GM23338 (cell line): ENCODE measurements at places on chromosomes 2 and 18. TPM values are rescaled to one million over a fixed set of nuclear protein-coding genes. Genes with fewer than 3 reads are reported as not detected.

DNA sequence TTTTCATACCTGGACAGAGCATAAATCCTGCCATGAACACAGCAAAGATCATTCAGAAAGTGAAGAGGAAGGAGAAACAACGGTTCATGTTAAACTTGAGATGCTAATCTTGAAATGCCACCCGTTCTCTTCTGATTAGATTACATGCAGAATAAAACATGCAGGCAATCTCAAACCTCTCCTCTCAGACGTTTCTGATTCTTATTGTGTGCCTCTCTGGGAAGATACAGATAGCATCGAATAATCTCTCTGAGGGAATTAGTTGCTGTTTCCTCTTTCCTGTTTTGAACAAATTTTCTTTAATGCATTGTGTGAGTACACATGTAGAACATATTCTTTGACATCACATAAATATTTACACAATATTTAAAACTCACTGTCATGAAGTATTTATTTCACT lies 313.4 kb downstream of the PRKCE start:
- no peaks in the 10 kb centered on the region for H3K36me3 ChIP-seq
- H3K27me3 ChIP-seq, result no peaks in the 10 kb centered on the region
- peaks cover 7% of the 10 kb centered on the region; the same call in 1 of the 2 replicates for H3K4me1 ChIP-seq
- no peak overlapping the region for H3K27ac ChIP-seq
- no peak overlapping the region for H3K4me3 ChIP-seq

The GALR1 gene
- 0.74 and 1.1 TPM in 2 replicates for total RNA-seq

The TSGA10 gene
- 6.4 and 9.9 TPM in 2 replicates for total RNA-seq

The NDC80 gene
- 36.6 and 38.9 TPM in 2 replicates for total RNA-seq

DNA sequence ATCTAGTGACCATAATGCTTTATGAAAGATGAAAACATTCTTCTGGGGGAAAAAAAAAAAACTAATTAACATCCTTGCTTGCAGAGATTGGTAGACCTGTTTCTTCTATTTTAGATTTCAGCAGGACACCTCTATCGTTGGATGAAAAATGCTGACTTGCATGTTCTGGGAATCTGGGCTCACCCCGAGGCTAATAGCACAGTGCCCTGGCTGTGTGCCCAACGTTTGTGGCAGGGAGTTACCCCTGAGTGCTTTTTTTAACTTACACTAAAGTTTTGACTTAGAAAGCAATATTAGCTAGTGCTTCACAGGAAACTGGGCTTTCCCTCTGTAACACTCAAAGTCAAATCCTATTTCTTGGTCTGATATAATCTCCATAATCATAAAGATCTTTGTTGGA lies 233.2 kb downstream of the SLC8A1 start:
- H3K4me3 ChIP-seq, result no peak overlapping the region
- H3K4me1 ChIP-seq, result peaks cover 4% of the 10 kb centered on the region; the same call in 1 of the 2 replicates
- no peak for DNase-seq
- no peak overlapping the region for H3K27ac ChIP-seq
- no peaks in the 10 kb centered on the region for H3K36me3 ChIP-seq
- no peaks in the 10 kb centered on the region for H3K27me3 ChIP-seq

The WNT6 gene
- not detected in 2 replicates for total RNA-seq

DNA sequence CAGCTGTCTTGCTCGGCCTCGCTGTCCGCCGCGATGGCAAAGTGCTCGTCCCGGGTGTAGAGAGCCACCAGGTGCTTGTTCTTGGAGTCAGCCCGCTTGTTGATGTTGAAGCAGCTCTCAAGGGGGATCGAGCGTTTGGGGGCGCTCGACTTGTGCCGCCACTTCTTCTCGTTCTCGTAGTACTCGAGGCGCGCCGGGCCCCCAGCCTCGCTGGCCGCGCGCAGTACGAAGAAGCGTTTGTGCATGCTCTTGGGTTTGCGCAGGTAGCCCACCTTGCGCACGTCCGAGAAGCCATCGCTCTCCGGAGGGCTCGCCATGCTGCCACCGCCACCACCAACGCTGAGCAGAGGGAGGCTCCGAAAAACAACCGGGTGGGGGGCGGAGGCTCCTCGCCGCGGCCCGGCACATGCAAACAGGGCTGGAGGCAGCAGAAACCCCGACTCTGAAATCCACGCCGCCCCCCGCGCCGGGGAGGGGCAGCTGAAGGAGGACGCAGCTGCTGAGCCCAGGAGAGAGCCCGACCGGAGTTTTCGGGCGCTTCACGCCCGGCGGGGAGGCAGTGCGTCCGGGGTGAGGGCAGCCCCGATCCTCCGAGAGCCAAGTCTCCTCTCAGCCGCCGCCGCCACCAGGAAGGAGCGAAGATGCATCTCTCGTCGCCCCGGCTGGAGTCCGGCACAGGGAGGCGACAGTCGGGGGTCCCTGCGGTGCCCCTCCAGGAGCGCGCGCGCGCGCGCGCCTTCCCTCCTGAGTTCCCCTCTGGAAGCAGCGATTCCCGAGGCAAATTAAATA lies 1.0 kb downstream of the IRS1 start:
- peak; percentile 75 for DNase-seq
- 0 out of 2 replicates have a peak overlapping the region, but pooled peaks have one; percentile 84 for H3K27ac ChIP-seq
- no peaks in the 10 kb centered on the region for H3K27me3 ChIP-seq
- peaks cover 31% of the 10 kb centered on the region for H3K4me1 ChIP-seq

- no peak overlapping the region for H3K27ac ChIP-seq
- no peaks in the 10 kb centered on the region for H3K36me3 ChIP-seq
- DNase-seq, result no peak
These were observed 243.3 kb downstream of the LOXHD1 start for GRCh38 chr18:46413684-46414083.

DNA sequence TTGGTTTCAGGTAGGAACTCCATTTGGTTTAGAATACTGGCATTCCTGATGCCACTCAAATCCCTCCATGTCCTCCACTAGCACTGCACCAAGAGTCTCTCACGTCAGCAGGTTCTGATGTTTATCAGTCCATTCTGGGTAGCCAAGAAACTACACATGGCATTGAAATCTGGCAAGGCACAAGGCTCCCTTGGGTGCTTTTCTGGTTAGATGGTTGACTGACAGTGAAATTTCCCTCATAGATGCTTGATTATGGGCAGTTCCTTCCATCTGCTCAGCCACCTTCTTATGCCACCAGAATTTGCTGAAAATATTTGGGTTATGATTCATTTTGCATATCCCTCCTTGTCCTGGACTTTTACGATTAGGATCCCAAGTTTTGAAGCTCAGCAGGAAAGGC lies 32.6 kb downstream of the EDAR start:
- no peaks in the 10 kb centered on the region for H3K27me3 ChIP-seq
- peaks cover 8% of the 10 kb centered on the region for H3K4me1 ChIP-seq
- no peak for DNase-seq
- H3K36me3 ChIP-seq, result no peaks in the 10 kb centered on the region
- H3K4me3 ChIP-seq, result no peak overlapping the region
- H3K27ac ChIP-seq, result no peak overlapping the region

The TNP1 gene
- total RNA-seq, result not detected in 2 replicates

- H3K27me3 ChIP-seq, result no peaks in the 10 kb centered on the region
- H3K4me3 ChIP-seq, result no peak overlapping the region
- no peak overlapping the region for H3K27ac ChIP-seq
These were observed 49.9 kb upstream of the CALCRL start for GRCh38 chr2:187497858-187498463.

The SPP2 gene
- not detected in 2 replicates for total RNA-seq

DNA sequence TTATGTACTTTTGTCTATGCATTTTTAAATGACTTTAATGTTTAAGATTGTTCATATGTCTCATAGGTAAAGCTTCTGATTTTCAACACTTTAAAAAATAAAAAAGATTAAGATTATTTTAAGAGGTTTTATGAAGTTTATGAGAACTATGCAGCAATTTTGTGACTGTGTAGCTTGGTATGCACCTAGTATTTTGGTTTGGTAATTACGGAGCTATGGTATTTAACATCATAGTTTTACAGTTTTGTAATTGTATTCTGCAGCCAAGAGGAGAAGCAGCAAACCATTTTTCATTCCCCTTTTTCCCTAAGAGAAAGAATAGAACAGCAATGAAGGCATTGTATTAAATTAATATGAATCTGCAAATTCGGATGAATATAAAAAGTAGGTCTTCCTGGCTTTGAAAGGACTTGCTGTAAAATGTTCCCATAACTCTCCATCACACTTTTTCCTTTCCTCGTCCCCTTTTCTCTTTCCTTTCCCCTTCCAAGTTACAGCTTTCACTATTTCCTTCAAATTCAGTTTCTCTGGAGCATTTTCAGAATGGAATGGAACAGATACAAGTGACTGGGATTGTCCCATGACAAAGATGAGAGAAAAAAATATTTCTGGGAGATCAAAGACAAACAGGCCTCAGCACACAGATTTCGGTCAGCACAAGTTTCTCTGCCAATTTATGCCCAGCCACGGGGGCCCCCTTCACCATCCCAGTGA lies 26.1 kb upstream of the PIEZO2 start:
- no peak overlapping the region for H3K4me3 ChIP-seq
- no peaks in the 10 kb centered on the region for H3K36me3 ChIP-seq
- H3K27ac ChIP-seq, result no peak overlapping the region
- DNase-seq, result no peak
- no peaks in the 10 kb centered on the region for H3K27me3 ChIP-seq

The CIDEA gene
- not detected in 2 replicates for total RNA-seq

DNA sequence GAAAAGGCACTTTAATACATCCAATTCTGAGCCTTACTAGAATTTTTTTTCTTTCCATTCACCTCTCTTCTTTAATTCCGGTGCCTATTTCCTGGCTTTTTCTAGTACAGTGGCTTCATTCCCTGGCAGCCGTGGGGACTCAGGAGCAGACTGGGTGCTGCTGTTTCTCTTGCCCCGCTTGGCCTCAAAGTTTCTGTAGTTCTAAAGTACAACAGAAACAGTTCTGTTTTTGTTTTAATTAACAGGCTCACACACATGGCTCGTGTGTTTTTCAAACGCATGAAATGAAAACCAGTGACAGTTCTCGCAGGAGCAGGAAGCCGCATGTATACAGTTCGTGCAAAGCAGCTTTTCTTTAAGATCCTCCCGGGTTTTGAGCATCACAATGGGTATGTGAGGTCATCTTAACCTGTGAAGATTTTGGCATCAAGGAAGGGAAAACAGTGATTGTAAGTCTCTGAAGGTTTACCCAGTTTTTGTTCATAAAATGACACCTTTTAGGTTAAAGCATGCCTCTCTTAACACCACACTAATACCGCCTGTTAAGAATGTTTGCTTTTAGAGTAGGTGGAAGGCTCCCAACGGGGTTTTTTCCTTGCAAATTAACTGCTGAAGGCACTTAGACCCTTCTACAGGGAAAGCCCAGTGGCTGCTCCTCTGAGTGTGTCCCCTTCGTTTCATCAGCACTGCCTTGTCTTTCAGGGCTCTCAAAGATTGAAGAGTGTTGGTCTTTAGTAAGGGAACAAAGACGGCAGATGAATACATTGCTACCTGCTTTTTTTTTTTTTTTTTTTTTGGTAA lies 5.8 kb downstream of the FZD7 start:
- H3K36me3 ChIP-seq, result peaks cover 20% of the 10 kb centered on the region; the same call in 1 of the 2 replicates
- no peaks in the 10 kb centered on the region for H3K27me3 ChIP-seq
- peak; percentile 67 for DNase-seq
- peak overlapping the region; percentile 81 for H3K27ac ChIP-seq
- peak overlapping the region; percentile 97 for H3K4me3 ChIP-seq

- H3K27me3 ChIP-seq, result no peaks in the 10 kb centered on the region
- no peak overlapping the region for H3K27ac ChIP-seq
These were observed 148.4 kb downstream of the HDAC4 start for GRCh38 chr2:239252393-239252792.

DNA sequence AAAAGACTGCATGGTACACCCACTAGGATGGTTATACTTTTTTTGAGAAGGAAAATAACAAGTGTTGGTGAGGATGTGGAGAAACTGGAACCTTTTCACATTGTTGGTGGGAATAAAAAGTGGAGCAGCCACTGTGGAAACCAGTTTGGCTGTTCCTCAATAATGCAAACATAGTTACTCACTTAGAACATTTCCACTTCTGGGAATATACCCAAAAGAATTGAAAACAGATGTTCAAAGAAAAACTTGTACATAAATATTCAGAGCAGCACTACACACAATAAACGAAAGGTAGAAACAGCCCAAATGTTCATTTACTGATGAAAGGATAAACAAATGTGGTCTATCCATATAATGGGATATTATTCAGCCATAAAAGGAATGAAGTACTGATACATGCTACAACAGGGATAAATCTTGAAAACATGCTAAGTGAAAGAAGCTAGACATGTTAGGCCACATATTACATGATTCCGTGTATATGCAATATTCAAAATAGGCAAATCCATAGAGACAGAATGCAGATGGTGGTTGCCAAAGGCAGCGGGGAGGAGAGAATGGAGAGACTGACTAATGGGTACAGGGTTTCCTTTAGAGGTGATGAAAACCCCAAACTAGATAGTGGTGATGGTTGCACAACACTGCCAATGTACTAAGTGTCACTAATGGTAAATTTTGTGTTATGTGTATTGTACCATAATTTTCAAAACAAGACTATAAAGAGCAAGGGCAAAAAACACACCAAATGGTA lies 20.9 kb upstream of the LMAN1 start:
- no peak overlapping the region for H3K27ac ChIP-seq
- H3K27me3 ChIP-seq, result no peaks in the 10 kb centered on the region
- DNase-seq, result no peak

- no peaks in the 10 kb centered on the region for H3K27me3 ChIP-seq
- no peak for DNase-seq
- no peaks in the 10 kb centered on the region for H3K36me3 ChIP-seq
- H3K27ac ChIP-seq, result no peak overlapping the region
- peaks cover 39% of the 10 kb centered on the region for H3K4me1 ChIP-seq
These were observed 15.7 kb upstream of the FZD7 start for GRCh38 chr2:202017940-202018339.

DNA sequence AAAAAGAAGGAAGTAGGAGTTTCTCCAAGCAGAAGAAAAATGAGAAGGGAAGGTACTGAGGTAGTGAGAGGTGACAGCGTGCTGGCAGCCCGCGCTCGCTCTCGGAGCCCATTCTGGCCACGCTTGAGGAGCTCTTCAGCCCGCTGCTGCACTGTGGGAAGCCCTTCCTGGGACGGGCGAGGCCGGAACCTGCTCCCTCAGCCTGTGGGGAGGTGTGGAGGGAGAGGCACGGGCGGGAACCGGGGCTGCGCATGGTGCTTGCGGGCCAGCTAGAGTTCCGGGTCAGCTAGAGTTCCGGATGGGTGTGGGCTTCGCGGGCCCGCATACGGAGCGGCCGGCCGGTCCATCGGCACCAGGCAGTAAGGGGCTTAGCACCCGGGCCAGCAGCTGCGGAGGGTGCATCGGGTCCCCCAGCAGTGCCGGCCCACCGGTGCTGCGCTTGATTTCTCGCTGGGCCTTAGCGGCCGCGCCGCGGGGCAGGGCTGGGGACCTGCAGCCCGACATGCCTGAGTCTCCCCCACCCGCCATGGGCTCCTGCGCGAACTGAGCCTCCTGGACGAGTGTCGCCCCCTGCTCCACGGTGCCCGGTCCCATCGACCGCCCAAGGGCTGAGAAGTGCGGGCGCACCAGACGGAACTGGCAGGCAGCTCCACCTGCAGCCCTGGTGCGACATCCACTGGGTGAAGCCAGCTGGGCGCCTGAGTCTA lies 11.1 kb upstream of the CYS1 start:
- H3K27me3 ChIP-seq, result no peaks in the 10 kb centered on the region
- H3K36me3 ChIP-seq, result no peaks in the 10 kb centered on the region
- DNase-seq, result peak; percentile 27
- H3K4me1 ChIP-seq, result no peaks in the 10 kb centered on the region; the same call in 1 of the 2 replicates
- no peak overlapping the region for H3K27ac ChIP-seq

- H3K27ac ChIP-seq, result no peak overlapping the region
- no peaks in the 10 kb centered on the region for H3K4me1 ChIP-seq
- no peaks in the 10 kb centered on the region for H3K27me3 ChIP-seq
These were observed 164.1 kb downstream of the KLHL29 start for GRCh38 chr2:23549051-23549450.

- H3K27ac ChIP-seq, result no peak overlapping the region
- DNase-seq, result no peak
- H3K27me3 ChIP-seq, result no peaks in the 10 kb centered on the region
- H3K4me1 ChIP-seq, result no peaks in the 10 kb centered on the region; the same call in 1 of the 2 replicates
These were observed 25.7 kb downstream of the DCDC2C start for GRCh38 chr2:3729055-3729448.

The AQP4 gene
- 2.8 and 3.8 TPM in 2 replicates for total RNA-seq
